ENCODE measurements at places on chromosomes 5 and 9.

DNA sequence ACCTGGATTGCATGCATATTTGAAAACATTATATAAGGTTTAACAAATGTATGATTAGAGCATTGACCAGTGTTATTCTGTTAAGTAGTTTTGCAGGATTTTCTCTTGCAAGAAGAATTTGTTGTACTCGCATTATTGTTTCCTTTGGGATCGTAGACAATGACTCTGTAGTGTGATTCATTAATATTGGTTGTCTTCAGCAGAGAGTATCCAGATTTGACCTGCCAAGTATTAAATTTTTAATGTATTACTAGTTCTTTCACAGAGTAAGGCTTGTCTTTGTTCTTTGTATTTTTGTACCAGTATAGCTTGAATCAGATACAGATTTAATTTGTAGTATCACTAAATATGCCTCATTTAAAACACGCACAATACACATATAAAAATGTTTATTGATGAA, 155.0 kb downstream of the PBX3 start:
- no peak for DNase-seq

- DNase-seq: peak; percentile 58
These were observed 141.2 kb upstream of the ASTN2 start for GRCh38 chr9:117555964-117556629.

DNA sequence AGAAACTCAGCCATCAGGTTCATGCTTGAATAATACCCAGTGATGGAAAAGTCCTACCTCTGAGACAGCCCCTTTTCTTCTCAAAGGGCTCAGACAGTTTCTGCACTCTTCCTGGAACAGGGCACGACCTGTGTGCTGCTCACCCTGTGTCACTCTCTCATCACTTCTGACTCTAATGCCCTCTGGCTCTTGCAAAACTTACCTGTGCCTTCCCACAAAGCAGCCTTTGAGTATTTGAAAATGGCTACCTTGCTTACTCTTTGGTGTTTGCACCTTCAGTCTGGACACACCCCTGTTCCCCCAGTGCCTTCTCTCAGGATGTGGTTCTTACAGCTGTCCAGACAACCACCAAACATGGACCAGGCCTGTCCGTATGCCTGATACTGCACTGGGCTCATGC, 171.4 kb downstream of the GRIA1 start:
- DNase-seq: no peak

DNA sequence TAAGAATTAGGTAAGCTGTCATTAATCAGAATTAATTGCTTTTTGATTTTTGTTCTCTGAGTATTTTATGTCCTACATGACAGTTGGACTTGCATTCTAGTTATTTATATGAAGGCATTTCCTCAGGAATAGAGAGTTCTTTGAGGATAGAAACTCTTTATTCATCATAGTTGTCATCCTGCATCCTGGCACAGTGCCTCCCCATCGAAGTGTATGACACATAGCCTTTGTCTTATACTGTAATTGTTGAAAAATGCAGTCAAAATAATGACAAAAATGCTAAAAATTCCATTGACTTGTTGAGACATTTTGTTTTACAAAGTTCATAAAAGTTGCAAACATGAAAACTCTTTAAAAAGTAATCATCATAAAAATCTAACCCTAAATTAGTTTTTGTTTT, 36.5 kb downstream of the CFAP95 start:
- no peak for DNase-seq

- no peak for DNase-seq
These were observed 96.2 kb downstream of the ADRB2 start for GRCh38 chr5:148922606-148923005.

DNA sequence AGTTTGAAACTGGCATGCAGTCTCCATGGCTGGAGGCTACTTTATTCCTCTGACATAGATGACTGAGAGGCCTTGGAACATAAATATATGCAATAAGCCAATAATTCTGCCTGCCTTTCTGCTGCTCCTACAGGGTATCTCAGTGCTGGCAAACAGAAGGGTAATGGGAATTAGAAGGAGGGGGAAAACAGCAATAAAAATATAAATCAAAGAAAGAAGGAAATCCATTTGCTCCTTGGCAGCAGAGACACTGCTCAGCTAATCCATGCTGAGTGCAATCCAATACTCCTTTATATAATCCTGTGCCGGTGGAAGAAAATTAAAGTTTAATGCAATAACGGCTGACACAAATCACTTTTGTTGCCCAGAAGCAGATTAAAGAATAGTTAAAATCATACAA, 478.9 kb downstream of the SPATA31D1 start:
- no peak for DNase-seq

DNA sequence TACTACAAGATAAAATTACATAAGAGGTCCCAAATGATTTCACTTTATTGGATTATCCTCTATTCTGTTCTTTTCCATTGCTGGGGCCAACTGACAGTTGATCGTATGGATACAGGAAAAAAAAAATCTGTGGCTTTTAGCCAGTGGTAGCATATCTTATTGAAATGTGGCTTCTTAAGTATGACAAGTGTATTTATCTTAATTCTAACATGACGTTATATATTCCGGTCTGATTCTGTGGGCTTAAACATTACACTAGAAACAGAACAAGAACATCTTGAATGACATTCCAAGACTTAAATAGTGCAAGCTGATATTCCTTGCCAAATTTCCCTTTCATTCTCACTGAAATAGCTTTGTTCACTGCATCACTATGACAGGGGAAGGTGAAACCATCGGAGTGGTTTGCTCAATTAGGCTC, 117.9 kb downstream of the INSYN2B start:
- DNase-seq: no peak

DNA sequence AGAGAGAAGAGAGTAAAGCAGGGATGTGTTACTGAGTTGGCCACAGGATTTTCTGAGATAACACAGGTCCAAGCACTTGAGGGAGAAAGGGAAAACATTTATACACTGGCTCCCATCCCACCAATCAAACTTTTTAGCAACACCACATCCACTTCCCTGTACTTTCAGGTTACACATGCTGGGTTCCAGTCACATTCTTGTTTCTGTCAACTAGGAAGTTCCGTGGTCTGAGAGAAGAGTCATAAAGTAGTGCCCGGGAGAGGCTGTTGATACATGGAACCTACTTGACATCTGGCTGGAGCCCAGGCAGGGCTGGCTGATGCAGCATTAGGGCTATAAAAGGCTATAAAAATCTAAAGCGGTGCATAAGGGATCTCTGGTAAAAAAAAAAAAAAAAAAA, 473.9 kb upstream of the COX7C start:
- peak; percentile 38 for DNase-seq

- no peak for DNase-seq
These were observed 125.8 kb upstream of the SLC25A48 start for GRCh38 chr5:135708481-135709207.

DNA sequence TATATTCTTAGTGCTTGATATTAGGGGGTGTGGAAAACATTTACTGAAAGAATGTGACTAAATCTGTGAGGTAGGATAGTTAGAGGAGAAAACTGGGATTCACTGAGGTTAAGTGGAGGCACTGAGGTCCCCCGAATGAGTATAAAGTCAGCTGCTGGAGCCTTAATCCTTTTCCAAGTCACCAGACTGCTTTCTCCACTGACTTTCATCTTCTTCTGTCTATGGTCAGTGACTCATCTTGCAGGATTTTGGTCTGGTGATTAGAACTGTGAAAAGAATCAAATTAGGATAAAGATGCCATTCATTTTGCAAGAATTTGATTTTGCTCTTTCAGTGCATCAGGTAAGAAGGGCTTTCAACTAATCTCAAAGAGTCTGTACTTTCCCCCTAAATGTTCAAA, 89.3 kb upstream of the ALDH1A1 start:
- DNase-seq: no peak

DNA sequence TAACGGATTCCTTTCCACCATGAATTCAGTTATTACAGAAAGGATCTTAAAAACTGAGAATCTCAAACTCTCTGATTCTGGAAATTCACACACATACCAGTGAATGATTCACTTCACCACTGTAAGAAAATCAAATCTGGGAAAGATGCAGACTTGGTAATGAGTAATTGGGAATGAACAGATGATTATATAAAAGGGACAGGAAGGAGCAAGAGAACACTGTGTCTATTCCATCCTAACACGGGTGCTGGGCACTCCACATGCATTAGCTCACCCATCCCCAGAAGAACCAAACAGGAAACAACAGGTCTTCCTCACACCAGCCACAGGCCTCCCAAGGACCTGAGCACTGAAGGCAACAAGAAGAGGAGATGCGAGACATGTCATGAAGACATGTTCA, 74.8 kb upstream of the ZNF622 start:
- DNase-seq: peak; percentile 17

DNA sequence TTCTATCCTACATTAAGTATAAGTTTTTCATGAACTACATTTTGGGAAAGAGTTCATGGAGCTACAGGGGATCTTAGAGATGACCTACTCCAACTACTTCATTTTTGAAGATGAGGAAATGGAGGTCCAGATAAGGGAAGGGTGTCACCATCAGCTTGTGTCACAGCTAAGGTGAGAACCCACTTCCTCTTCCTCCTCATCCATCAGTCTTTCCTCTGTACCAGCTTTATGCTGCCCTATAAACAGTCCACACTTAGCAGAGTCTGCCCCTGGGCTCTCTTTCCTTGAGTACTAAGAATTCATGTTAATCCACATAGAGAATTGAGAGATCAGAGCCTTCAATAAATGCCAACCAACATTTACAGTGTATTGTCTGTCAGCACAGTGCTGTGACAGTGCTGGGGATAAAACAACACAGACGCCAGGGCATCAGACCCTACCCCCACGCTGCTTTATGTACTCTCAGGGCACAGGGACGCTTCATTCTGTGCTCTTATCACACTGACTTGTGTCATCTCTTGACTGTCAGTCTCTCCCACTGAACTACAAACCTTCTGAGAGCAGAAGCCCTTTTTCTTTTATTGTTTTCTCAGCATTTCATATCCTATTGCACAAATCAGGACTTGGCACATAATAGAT, 22.1 kb downstream of the ADRB2 start:
- no peak for DNase-seq

GRCh38 chr5:128627939-128628338, 89.9 kb upstream of the FBN2 start:
- no peak for DNase-seq

DNA sequence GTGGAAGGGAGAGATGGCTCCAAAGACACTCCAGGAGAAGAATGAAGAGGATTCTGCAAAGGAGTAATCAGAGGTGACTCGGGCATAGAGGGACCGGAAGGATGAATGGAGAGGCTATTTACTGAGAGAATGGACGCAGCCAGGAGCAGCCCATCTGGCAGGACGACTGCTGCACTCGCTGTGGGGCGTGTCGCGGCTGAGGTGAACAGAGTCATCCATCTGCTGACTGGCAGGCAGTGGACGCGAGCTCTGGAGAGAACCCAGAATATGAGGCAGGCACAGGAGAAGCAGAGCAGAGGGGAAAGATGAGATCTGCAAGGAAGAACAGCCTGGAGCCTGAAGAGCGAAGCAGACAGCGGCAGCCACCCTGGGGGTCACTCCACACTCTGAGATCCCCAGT, 16.4 kb downstream of the FGF1 start:
- DNase-seq: no peak

GRCh38 chr5:7589800-7590199, 193.9 kb downstream of the ADCY2 start:
- DNase-seq: no peak

- DNase-seq: no peak
These were observed 14.9 kb upstream of the CLK4 start for GRCh38 chr5:178641711-178642110.

DNA sequence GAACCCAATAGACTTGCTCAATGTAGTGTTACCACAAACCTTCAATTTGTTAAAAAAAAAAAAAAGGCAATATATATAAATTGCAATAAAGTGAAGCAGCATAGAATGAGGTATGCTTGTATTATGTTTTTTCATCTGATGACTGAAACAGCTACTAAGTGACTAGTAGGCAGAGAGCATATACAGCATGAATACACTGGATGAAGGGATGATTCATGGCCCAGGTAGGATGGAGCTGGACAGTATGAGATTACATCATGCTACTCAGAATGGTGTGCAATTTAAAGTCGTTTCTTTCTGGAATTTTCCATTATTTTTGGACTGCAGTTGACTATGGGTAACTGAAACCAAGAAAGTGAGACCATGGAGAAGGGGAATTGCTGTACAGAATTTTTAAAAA, 161.2 kb downstream of the GNA14 start:
- DNase-seq: no peak

GRCh38 chr5:77990020-77990419, 213.9 kb upstream of the TBCA start:
- no peak for DNase-seq

DNA sequence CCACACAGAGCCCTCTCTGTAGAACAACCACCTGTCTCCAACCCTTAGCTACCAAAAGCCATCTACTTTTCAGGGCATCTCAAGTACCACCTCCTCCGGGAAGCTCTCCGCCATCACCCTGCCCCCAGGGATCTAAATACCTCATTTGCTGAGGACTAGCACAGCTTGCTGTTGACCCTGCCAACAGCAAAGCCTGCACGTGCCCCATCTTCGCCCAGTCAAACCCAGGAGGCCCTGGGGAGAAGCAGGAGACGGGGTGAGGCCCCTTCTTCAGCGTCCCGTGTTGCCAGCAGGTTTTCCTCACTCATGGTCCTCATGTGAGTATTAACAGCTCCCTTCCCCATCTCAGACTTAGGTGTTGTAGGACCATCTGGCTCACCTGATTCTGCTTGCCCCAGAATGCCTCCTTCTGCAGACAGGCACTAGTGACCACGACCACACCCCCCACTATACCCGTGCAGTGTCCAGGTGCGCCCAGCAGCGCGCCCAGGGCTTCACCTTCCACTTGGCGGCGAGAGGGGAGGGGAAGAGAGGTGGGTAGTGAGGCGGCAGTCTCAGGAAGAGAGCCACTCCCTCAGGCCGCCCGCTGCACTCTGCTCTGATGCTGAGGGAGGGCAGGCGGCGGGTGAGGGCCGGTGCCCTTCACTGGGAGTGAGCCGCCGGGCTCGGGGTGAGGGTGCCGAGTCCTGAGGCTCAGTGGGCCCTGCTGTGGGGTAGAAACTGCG, 11.1 kb downstream of the VAV2 start:
- DNase-seq: no peak

DNA sequence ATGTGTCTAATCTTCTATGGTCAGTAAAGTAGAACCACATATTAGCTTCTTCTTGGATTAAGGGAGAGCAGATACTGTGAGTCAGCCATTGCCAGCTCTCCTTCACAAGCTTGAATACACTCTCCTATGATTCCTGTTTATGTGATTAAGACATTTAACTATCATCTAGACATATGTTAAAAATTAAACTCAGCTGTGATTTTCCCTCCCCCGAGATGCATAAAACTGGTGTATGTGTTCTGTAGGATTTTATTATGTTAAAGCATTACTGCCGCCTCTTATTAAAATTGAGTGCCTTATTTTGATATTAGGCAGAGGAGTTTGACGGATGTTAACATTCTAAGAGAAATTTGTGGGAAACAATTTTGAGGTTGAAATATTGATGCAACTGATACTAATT, 114.6 kb downstream of the ACTBL2 start:
- no peak for DNase-seq

DNA sequence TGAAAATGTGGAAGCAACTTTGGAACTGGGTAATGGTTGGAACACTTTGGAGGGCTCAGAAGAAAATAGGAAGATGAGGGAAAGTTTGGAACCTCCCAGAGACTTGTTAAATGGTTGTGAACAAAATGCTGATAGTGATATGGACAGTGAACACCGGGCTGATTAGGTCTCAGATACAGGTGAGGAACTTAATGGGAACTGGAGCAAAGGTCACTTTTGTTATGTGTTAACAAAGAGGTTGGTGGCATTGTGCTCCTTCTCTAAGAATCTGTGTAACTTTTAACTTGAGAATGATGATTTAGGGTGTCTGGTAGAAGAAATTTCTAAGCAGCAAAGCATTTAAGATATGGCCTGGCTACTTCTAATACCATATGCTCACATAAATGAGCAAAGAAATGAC, 36.4 kb upstream of the CXCL14 start:
- DNase-seq: no peak

GRCh38 chr9:87868175-87868574, 14.5 kb upstream of the SPATA31E1 start:
- DNase-seq: no peak

Measured in H4 (cell line).